Breast epithelium (tissue), 4 donors: ENCODE measurements at places on chromosomes 4 and X. TPM values are rescaled to one million over a fixed set of nuclear protein-coding genes. Genes with fewer than 3 reads are reported as not detected.

NEUROG2 gene
- total RNA-seq = not detected

PTTG2 gene
- total RNA-seq = not detected

LPAR4 gene
- total RNA-seq = 0.32 TPM

LAS1L gene
- total RNA-seq = 35.4 TPM

ETNPPL gene
- total RNA-seq = not detected

LNX1 gene
- total RNA-seq = 19.7 TPM

SMIM10L2A gene
- total RNA-seq = 2.0 TPM

SHISA3 gene
- 3.8 TPM for total RNA-seq

MOSPD2 gene
- 27.8 TPM for total RNA-seq

FRMD7 gene
- not detected for total RNA-seq

SPINK2 gene
- 0.66 TPM for total RNA-seq

YIPF7 gene
- total RNA-seq = not detected

CNKSR2 gene
- 5.4 TPM for total RNA-seq

FAM114A1 gene
- total RNA-seq = 85.9 TPM

FHDC1 gene
- 2.3 TPM for total RNA-seq

GABRE gene
- total RNA-seq = 85.5 TPM

HGFAC gene
- total RNA-seq = not detected

CNGA1 gene
- total RNA-seq = 5.1 TPM

PKD2 gene
- total RNA-seq = 66.2 TPM

SFRP2 gene
- total RNA-seq = 54.1 TPM

CSAG3 gene
- not detected for total RNA-seq

SCRG1 gene
- total RNA-seq = 0.48 TPM

GLOD5 gene
- total RNA-seq = 0.66 TPM

GCNA gene
- 2.6 TPM for total RNA-seq

IL2 gene
- total RNA-seq = 0.48 TPM

TEX13D gene
- total RNA-seq = not detected

PHEX gene
- 5.6 TPM for total RNA-seq

SMPX gene
- 1.0 TPM for total RNA-seq

ATP5ME gene
- total RNA-seq = 128 TPM

MAGEA2 gene
- not detected for total RNA-seq

NOCT gene
- 9.5 TPM for total RNA-seq

SPANXN4 gene
- total RNA-seq = not detected

PCDH10 gene
- total RNA-seq = 0.44 TPM

MEPE gene
- total RNA-seq = not detected

H2AZ1 gene
- 114 TPM for total RNA-seq
